ENCODE measurements at places on chromosomes 3 and 15.

DNA sequence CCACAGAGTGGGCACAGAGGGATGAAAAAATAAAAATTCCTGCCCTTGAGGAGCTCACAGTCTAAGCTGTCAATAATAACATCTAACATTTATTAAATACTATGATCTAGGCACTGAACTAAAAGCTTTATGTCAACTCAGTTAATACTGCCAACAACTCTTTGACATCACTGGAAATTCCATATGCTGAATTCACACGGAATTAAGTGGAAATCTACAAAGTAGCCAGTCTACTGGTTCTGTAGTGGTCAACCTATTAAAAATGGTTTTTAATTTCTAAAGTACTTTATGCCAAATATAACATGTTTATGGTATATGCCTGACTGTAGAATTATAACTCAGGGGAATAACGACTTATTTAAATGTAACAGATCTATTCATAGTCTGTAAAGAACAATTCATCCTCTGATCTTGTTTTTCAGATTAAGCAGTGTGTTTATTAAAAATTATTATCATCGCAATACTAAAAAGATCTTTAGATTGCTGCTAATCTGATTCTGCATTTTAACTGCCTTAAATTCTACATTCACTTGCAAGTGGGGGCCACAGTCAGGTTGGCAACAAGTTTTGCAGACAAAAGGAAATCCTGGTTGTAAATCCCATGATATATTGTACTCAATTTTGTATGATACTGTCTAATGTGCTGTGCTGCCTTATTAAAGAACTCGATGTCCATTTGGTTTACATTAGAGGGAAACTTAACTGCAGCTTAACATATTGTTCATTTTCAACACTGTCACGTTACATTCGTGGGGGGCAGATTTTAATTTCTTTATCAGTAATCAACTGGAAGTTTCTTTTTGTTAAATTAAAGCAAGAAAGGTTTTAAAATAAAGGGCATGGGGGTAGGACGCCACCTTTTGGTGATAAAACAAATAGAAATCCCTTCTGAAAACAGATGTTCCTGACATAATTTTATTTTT is 2.6 kb upstream of the FOXP1 start:
- no peak for DNase-seq

- DNase-seq, result no peak
These were observed 659.0 kb downstream of the NTRK3 start for GRCh38 chr15:87597346-87598052.

DNA sequence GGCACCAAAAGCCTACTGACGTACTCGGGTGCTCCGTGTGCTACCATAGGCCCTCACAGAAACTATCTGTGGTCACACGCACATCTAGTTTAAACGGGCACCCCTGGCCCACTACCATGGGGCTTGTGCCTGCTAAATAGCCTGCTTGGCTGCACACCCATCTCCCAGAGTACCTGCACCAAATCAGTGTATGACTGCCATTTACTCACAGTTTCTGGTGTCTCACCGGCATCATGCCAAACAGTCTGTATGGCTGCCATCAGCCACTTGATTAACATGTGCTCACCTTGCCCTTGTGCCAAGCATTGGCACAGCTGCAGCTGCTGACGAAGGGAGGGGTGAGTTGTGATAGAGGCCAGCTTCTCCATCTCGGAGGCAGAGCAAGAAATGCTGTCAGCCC is 232.7 kb downstream of the IGSF11 start:
- DNase-seq, result no peak

DNA sequence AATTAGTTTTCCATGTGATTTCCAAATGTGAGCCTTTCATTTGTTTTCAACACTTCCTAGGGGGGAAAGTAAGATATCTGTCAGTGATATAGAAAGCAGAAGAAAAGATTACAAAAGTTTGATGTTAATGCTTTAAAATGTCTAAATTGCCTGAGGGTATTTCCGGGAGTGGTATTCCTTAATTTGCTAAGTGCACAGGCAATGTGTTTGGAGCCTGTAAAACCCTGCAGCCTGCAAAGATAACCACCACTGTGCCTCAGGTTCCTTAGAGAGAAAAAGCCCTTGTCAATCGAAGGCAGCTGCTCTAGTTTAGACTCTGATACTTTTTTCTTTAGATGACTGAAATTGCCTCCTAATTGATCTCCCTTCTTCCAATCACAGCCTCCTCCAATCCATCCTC is 154.9 kb downstream of the SSR3 start:
- no peak for DNase-seq

- no peak for DNase-seq
These were observed 27.7 kb downstream of the PTH1R start for GRCh38 chr3:46905213-46905560.

DNA sequence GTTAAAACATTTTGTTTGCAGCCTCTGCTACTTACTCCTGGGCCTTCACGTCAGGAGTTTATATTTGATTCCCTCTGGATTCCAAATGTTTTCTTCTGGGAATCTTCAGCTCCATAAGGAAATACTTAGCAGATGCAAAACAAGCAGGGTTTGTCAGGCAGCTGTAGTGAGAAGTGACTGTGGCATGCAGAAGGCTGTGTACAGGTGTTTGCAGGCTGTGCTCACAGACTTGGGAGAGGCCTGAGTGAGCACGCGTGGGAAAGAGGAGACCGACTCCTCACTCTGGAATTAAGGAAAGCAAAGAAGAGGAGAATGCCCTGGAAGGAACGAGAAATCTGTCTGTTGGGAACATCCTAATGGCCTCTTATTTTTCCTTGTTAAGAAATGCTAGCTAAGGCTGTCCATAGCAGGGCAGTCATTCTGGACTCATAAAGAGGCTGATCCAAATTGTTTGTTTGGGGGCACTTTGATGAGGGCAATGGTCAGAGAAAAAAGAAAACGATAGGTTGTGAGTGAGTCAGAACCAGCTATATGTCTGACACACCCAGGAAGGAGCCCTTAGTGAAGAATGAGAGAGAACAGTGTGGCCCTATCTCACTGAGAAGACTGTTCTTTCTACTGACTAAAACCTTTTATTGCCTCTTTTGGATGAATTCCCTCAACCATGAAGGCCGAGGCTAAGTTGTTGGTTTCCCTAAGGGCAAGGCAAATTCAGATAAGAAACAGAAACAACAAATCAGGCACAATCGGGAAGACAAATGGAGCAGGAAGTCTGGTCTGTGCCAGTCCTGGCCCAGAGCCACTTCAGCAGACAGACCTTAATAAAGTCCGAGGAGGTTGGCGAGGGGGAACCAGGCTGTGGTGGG is 82.6 kb downstream of the TGFBR2 start:
- no peak for DNase-seq

DNA sequence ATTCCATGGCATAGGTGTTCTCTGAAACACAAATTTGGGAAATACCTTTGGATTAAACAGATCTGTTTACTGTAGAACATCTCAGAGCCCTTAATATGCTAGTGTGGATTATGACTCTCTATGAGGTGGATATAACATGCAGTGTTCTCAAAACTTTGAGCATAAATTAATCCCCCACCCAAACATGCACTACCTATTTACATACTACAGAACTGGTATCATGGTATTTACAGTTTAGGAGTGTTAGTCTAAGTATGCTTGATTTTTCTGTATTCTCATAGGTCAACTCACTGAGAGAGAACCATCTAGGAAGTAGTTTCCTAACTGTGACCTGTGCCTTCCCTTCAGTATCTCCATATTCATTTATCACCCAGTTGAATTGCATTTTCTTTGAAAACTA is 30.9 kb upstream of the ZNF609 start:
- DNase-seq, result no peak

GRCh38 chr3:40504636-40505430 is 1.0 kb upstream of the ZNF620 start:
- no peak for DNase-seq

DNA sequence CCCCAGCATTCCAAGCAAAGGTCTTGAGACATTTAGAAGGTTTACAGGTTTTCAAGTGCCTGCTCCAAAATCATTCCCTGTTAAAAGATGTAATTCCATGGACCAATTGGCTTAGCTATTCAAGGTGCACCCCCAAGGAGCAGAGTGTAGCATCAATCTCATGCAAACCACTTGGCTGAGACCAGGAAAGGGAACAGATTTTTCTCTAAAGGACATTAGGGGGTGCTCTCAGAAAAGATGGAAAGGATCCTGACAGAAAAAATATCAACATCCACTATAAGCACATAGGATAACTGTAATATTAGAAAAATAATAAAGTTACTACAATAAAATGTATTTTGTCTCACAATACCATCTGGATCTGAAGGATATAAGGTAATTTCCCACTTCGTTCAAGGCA is 328.0 kb upstream of the CDIN1 start:
- DNase-seq, result no peak

- DNase-seq, result no peak
These were observed 28.9 kb upstream of the ACP3 start for GRCh38 chr3:132288357-132288756.

DNA sequence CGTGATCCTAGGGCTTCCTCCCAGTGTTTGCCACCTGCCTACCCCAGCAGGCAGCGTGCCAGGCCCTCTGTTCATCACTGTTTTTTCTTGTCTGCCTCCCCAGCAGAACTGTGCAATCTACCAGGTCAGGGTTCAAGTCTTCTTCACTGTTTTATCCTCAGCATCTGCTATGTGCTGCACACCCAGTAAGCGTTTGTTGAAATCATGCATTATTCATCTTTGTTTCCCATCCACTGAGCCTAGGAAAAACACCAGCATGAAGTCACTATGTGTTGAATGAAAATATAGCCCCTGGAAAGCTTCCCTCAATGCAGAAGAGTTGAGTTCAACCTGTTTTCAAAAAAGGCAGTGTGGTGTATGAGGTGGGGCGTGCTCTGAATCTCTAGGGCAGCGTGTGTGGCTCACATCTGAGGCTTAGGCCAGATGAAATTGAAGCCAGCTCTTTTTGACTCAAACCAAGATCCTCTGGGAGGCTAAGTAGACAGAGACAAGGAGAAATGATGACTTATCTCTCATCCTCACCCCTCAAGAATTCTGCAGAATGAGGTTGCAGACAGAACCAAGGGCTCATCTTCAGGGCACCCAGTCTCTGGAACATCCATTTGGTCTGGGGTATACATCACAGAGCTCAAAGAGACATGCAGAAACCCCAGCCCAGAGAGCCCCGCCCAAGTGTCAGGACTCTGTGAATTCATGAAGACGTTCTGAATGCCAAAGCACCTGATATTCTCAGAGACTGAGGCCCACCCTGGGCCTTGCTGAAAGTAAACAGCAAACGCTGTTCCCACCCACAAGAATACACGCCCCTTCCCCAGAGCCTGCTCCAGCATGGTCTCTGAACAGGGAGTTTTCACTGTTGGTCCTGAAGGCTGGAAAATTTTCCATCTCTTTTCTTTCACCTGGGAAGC is 5.7 kb upstream of the CAV3 start:
- no peak for DNase-seq

- DNase-seq, result no peak
These were observed 72.3 kb downstream of the CD200R1L start for GRCh38 chr3:112774293-112774926.

All from stimulated activated CD4-positive, alpha-beta T cell treated with anti-CD3 and anti-CD28 coated beads, Interleukin-15, amount 100 ng/mL, for 1 hour (primary cell).